Central memory CD8-positive, alpha-beta T cell (primary cell): ENCODE measurements at places on chromosomes 4 and X.

DNA sequence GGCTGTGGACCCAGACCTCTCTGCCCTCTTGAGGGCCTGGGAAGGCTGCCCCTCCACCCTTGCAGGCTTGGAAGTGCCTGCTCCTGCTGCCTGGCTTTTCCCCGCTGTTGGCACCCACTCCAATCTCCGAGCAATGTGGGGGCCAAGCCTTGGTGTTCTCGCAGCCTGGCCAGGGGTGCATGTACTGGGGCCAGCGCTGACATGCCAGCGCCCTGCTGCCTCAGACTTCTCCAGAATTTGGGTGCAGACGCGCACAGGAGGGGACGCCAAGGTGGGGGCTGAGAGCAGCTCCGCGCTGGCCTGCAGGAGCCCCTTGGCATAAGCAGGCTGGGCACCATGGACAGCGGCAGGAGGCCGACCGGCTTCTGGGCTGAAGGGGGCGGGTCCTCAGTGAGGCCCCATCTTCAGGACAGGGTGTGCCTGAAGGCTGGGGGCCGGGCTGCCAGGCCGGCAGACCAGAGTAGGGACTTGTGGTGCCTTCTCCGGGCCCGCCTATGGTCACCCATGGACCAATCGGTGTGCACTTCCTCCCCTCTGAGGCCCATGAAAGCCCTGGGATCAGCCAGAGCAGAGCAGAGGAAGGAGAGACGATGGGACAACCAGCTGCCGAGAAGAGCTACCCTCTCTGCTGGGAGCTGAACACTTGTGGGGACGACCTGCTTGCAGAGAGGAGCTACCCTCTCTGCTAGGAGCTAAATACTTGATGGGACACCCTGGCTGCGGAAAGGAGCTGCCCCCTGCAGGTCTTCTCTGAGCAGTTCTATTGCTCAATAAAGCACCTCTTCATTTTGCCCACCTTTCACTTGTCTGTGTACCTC is 118.3 kb downstream of the DNAAF6 start:
- no peak for DNase-seq
- H3K4me3 ChIP-seq: no peak overlapping the region
- no peak overlapping the region for H3K27ac ChIP-seq
- H3K4me1 ChIP-seq: no peaks in the 10 kb centered on the region
- no peaks in the 10 kb centered on the region for H3K36me3 ChIP-seq
- H3K27me3 ChIP-seq: peaks cover 11% of the 10 kb centered on the region

GRCh38 chrX:42920752-42921151 is 142.8 kb upstream of the PPP1R2C start:
- DNase-seq: no peak
- no peaks in the 10 kb centered on the region for H3K27me3 ChIP-seq
- H3K4me1 ChIP-seq: no peaks in the 10 kb centered on the region

DNA sequence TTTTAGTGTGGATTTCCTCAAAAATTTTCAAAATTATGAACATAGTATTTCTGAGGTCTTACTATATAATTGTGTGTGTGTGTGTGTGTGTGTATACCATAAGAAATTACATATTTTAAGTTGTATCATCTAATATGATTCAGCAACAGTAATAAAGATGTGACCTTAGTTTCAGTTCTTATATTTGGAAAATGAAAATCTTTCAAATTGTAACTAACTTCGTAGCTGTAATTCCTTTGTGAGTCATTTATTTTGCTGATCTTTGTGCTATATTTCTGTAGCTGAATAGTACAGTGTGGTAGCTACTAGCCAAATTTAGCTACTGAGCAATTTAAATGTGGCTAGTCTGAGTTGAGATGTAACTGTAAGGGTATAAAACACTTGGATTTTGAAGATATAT is 116.4 kb downstream of the RAP1GDS1 start:
- no peak for DNase-seq
- no peaks in the 10 kb centered on the region for H3K27me3 ChIP-seq
- H3K36me3 ChIP-seq: peaks cover 7% of the 10 kb centered on the region
- no peak overlapping the region for H3K27ac ChIP-seq

DNA sequence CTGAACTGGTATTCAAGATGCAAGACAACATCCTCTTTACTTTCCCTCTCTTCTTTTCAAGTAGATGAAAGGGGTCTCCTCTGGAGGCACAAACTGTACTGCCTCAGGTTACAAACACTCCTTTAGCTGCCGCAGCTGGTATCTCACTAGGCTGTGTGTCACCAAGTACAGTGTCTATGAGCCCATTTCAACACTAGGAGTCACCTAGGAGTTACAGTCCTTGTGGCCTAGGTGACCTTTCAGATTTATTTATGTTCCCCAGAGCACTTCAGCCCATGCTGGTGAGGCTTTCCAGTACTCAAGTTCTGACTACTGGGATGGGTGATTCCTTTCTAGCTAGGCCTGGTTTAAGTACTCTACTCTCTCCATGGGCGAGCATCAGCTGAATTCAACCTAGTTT is 32.4 kb upstream of the TMLHE start:
- peaks cover 31% of the 10 kb centered on the region for H3K27me3 ChIP-seq
- no peak overlapping the region for H3K4me3 ChIP-seq
- peaks cover 6% of the 10 kb centered on the region for H3K4me1 ChIP-seq

- peaks cover 32% of the 10 kb centered on the region for H3K36me3 ChIP-seq
- DNase-seq: peak; percentile 85
- peaks cover 53% of the 10 kb centered on the region for H3K4me1 ChIP-seq
- peak within 1 kb of the TSS; percentile 98 for H3K27ac ChIP-seq
These were observed at the start of gene IRF2 for GRCh38 chr4:184474263-184475095. TSS of gene IRF2 (minus strand) at chr4:184474550. CDS start at chr4:184429064, 45,486 bp downstream.

GRCh38 chrX:10235851-10236250 is 79.1 kb downstream of the CLCN4 start:
- no peaks in the 10 kb centered on the region for H3K4me1 ChIP-seq
- no peaks in the 10 kb centered on the region for H3K36me3 ChIP-seq
- H3K27me3 ChIP-seq: no peaks in the 10 kb centered on the region
- no peak overlapping the region for H3K27ac ChIP-seq

- peak overlapping the region; percentile 68 for H3K27ac ChIP-seq
- H3K27me3 ChIP-seq: peaks cover 96% of the 10 kb centered on the region
- no peak overlapping the region for H3K4me3 ChIP-seq
These were observed 48.3 kb downstream of the ENPP6 start for GRCh38 chr4:184169225-184169867.

DNA sequence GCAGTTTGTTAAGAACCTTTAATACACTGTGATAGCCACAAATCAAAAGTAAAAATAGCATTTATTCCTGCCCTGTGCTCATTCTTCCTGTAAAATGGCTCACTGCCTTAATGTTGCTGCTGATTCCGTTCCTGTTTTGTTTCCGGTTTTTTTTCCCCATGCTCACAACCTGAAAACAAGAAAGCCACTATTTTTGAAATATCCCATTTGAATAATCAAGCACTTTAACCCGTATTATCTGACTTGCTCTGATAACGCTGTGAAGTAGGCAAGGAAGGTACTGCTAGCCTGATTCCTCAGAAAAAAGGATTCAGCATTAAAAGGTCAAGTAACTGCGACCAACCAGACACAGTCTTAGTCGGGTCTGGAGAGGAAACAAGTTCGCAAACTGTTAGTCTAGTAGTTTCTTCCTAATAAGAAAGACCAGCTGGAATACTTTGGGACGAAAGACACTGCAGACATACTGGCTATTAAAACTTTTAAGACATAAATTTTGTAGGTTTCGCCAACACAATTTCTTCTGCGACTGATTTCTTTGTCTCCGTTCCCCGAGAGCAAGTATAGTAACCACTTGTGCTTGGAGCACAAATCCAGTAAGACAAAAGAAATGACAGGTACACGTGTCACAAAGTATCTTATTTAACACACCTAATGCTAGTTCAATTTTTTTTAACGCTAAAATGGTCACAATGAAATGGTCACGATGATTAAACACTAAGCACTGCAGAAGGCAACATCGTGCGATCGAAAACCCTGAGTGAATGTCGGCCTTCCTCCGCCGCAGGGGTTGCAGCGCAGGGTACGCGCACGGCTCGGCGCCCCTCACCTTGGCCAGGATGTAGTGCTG is 802 bp downstream of the COX18 start:
- peaks cover 39% of the 10 kb centered on the region for H3K4me1 ChIP-seq
- H3K36me3 ChIP-seq: peaks cover 30% of the 10 kb centered on the region
- no peaks in the 10 kb centered on the region for H3K27me3 ChIP-seq
- H3K27ac ChIP-seq: peak overlapping the region; percentile 97

DNA sequence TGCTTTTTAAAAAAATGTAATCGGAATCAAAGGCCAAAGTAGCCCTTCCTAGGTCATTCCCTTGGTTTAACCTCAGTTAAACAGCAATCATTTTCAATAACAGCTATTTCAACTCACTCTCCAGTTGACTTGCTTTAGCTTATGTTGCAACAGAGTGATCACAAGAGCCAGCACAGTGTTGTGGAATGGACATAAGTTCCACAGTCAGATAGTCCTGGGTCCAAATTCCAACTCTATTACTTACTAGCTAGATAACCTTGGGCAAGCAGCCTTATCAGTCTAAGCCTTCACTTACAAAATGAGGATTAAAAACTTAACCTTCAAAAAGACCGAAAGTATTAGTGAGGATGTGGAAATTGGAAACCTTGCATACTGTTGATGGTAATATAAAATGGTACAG is 9.2 kb upstream of the GPC3 start:
- H3K27me3 ChIP-seq: peaks cover 17% of the 10 kb centered on the region
- H3K4me3 ChIP-seq: no peak overlapping the region
- DNase-seq: no peak
- no peaks in the 10 kb centered on the region for H3K4me1 ChIP-seq
- H3K27ac ChIP-seq: no peak overlapping the region

GRCh38 chrX:134461437-134461836 is 1.5 kb downstream of the HPRT1 start:
- H3K27ac ChIP-seq: no peak overlapping the region
- H3K4me3 ChIP-seq: peak overlapping the region; percentile 83
- peaks cover 6% of the 10 kb centered on the region for H3K4me1 ChIP-seq
- peaks cover 4% of the 10 kb centered on the region for H3K36me3 ChIP-seq
- DNase-seq: no peak

GRCh38 chrX:29992083-29992482 is 223.3 kb upstream of the MAGEB2 start:
- no peak overlapping the region for H3K27ac ChIP-seq
- no peak for DNase-seq
- no peaks in the 10 kb centered on the region for H3K4me1 ChIP-seq
- no peak overlapping the region for H3K4me3 ChIP-seq

DNA sequence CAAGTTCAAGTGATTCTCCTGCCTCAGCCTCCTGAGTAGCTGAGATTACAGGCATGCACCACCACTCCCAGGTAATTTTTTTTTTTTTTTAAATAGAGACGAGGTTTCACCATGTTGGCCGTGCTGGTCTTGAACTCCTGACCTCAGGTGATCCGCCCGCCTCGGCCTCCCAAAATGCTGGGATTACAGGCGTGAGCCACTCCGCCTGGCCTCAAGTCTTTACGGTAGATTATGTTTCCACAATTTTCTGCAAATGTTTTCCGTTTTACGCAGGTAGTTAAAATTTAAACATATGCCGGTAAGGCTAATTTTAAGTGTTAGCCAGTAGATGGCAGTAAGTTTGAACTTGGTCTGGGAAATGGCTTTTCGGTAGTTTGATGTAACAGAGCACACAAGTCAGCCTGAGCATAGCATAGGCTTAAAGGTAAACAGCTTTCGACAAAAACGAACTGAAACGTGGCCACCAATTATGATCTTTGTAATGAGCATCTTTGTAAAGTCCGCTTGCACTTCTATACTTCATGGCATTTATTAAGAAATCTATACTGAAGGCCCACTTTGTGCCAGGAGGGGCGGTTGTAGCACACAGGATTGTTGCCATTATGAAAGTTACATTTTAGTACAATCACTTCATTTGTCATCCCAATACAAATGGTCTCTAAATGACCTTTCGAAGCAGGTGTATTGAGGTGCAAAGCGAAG is 31.1 kb downstream of the CCKAR start:
- no peaks in the 10 kb centered on the region for H3K36me3 ChIP-seq
- H3K4me1 ChIP-seq: peaks cover 5% of the 10 kb centered on the region
- no peak for DNase-seq

- no peaks in the 10 kb centered on the region for H3K36me3 ChIP-seq
- H3K27ac ChIP-seq: no peak overlapping the region
- no peak for DNase-seq
These were observed 285.6 kb downstream of the TENM3 start for GRCh38 chr4:182528819-182529218.

DNA sequence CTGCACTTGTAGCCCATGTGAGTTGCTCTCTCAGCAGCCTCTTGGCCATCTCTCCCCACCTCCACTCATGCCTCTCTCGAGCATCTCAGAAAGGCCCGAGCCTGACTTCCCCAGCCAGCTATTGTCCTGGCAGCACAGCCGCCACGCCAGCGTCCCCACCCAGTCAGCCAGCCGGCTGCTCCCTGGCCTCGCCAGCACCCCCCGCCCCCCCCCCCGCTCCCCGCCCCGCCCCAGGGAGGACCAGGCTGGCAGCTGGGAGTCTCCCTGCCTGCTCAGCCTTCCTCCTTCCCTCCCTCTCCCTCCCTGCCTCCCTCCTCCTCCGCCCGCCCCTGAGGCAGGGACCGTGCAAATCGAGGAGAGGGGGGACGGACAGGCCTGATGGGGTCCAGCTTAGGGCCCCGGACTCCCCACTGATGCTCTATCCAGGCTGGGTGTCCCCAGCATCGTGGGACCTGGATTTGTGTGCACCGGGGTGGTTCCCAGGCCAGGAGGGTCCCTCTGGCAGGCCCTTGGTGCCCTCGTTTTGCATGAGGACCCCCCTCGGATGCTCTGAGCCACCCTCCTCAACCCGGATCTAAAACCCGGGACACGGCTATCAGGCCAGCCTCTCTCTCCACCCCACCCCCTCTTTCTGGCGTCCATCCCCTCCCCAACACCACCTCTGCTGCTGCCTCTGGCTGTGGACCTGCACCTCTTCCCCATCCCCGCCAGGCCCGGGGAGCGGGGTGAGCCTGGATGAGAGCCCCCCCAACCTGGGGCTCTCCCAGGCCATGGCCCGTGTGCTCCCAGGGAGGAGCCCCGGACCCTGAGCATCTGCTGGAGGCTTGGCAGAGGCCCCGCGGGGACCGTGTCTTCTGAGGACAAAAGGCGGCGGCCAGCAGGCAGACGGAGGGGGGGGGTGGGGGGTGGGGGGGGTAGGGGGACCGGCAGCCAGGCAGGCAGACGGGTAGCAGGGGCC is at the start of gene GPR173:
Gene GPR173 (plus strand): TSS at position 621 of the 958 bp plus-strand sequence. CDS start 27,833 bp downstream, outside the sequence.
- DNase-seq: no peak
- no peaks in the 10 kb centered on the region for H3K27me3 ChIP-seq
- H3K4me1 ChIP-seq: peaks cover 4% of the 10 kb centered on the region
- no peak within 1 kb of the TSS for H3K4me3 ChIP-seq

DNA sequence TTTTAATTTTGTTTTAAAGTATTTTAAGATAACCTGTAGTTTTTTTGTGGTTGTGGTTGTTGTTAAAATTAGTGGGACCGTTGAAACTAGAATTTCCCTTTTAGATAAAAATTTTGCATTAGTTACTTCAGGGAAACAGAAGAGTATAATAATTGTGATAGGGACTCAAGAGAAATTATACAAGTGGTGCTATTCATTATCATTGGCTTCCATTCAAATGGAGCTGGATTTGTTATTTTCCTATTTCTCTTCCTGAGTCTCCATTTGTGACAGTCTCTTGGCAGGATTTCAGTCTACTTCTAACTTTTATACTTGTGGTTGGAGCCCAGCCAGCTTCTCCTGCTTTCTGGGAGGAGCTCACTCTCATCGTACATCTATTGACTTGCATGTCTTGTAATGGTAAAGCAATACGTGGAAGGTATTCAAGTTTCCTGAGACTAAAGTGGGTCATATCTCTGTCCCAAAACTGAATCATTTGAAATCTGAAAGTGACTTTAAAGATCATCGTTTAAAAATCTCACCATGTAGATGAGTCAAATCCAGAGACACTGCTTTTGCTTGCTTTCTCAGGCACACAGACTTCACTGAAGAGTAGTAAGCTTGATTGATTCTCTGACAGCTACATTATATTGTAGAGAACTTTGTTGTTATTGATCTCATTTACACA is 155.8 kb downstream of the RPA4 start:
- H3K27me3 ChIP-seq: no peaks in the 10 kb centered on the region
- no peak overlapping the region for H3K27ac ChIP-seq
- H3K4me1 ChIP-seq: no peaks in the 10 kb centered on the region
